GM23248 (cell line): ENCODE measurements at places on chromosomes 5 and 9. TPM values are rescaled to one million over a fixed set of nuclear protein-coding genes. Genes with fewer than 3 reads are reported as not detected.
A peak's percentile ranks its signal among the peaks of the same experiment; 100 is the strongest.

DNA sequence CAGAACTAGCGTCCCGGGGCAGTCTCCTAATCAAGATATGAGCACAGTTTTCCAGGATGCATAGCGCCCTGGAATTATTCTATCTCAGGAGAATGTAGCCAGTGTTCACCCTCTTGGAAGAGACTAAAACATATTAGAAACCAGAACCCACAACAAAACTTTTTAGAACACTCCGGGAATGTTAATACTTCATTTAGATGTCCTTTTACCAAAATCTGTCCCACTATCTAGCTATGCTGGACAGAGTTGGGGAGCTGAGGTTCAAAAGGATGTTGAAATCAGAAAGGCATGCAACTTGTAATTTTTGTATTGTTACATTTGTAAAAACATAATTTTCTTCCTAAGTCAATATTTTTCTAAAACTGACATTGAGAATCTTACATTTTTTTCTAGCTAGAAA is 386.5 kb upstream of the RFX3 start:
- no peak for DNase-seq
- no peaks in the 10 kb centered on the region for H3K27me3 ChIP-seq
- H3K36me3 ChIP-seq = no peaks in the 10 kb centered on the region
- H3K4me3 ChIP-seq = 0 out of 2 replicates have a peak overlapping the region, but pooled peaks have one; percentile 3

GRCh38 chr5:4204276-4205141 is 608.9 kb downstream of the IRX1 start:
- no peak for DNase-seq
- H3K4me3 ChIP-seq = no peak overlapping the region
- H3K27ac ChIP-seq = no peak overlapping the region
- H3K4me1 ChIP-seq = no peaks in the 10 kb centered on the region
- no peaks in the 10 kb centered on the region for H3K36me3 ChIP-seq

- no peaks in the 10 kb centered on the region for H3K4me1 ChIP-seq
- H3K36me3 ChIP-seq = no peaks in the 10 kb centered on the region
- no peak overlapping the region for H3K27ac ChIP-seq
- H3K4me3 ChIP-seq = no peak overlapping the region
- H3K27me3 ChIP-seq = no peaks in the 10 kb centered on the region
These were observed 104.2 kb upstream of the MARCHF11 start for GRCh38 chr5:16283791-16284190.

DNA sequence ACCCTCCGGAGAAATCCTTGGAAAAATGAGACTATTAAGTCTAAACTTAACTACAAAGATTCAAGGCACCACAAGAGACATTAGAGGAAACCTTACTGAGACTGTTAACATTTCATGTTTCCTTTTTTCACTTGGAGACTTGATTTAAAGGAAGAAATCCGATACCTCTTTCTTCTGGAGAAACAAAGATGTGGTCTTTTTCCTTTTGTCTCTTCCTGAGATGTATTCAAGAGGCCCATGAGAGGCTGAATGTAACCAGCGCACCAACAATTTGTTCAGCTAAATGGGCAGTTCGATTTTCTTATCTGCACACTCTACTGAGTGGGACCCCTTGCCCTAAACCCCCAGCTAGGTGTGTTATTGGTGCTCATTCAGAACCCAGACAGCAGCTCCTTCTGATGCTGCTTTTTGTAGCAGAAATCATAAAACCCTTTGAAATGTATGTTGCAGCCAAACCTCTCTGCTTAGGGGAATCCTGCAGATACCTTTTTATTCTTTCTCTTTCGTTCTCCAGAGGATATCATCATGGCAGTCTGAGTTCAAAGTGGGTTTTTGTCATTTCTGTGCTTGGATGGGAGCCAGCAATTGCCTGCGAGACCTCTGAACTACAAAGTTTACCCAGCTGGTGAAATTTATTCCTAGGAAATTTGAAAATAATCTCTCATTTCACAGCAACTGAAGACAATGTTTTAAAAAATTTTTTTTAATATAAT is 41.9 kb upstream of the ACTBL2 start:
- H3K27me3 ChIP-seq = no peaks in the 10 kb centered on the region
- H3K36me3 ChIP-seq = no peaks in the 10 kb centered on the region
- DNase-seq = no peak
- H3K4me1 ChIP-seq = no peaks in the 10 kb centered on the region
- no peak overlapping the region for H3K4me3 ChIP-seq
- H3K27ac ChIP-seq = no peak overlapping the region

GRCh38 chr5:23007236-23007635 is 154.1 kb upstream of the CDH12 start:
- no peak for DNase-seq
- no peaks in the 10 kb centered on the region for H3K4me1 ChIP-seq
- H3K4me3 ChIP-seq = no peak overlapping the region
- H3K36me3 ChIP-seq = no peaks in the 10 kb centered on the region
- H3K27me3 ChIP-seq = no peaks in the 10 kb centered on the region

- H3K4me3 ChIP-seq = no peak overlapping the region
- H3K27ac ChIP-seq = no peak overlapping the region
- DNase-seq = no peak
- H3K4me1 ChIP-seq = no peaks in the 10 kb centered on the region
These were observed 117.9 kb downstream of the MELK start for GRCh38 chr9:36690412-36691168.

DNA sequence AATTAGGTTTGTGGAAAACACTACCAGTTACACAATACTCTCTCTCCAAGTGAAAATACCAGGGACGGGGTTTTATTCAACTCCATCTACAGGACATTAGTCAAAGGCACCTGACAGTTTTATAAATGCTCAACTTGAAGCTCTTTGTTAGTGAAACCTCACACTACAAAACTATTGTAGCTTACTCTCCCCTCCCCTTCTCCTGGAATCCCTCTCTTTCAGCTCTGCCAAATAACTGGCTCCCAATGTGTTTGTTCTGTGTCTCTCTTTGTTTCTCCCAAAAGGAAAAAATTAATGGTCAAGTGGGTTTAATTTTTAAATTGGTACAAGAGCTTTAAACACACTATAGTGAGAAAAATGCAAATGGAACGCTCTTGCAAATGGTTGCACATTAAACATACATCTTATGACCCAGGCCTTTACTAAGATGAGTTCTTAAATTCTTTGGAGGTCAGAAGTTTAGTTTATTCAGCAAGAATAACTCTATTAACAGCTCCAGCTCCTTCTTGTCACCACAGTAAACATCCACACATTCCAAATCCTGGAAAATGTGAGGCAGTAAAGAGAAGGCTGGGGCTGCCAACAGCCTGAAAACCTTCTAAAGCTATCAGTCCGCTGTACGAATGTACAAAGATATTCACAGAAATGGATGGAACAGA is 48.4 kb downstream of the ZNF608 start:
- DNase-seq = peak; percentile 37
- H3K36me3 ChIP-seq = no peaks in the 10 kb centered on the region
- peaks cover 21% of the 10 kb centered on the region for H3K4me1 ChIP-seq

DNA sequence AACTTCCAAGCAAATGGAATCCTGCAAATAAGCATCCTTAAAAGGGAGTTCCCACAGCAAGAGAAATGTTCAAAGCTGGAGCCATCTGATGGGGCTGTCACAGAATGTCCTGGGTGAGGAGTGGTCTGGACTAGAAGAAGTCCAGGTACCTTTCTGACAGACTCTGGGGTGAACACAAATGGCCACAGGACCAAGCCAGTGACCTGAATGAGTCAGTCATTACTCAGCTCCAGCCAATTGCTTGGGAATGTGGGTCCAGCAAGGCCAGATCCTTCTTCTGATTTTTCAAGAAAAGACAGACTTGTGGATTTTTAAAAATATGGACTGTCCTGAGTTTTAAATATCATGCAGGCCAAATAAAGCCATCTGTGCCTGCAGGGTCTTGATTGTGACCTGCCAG is 30.1 kb downstream of the GALNT10 start:
- H3K4me3 ChIP-seq = no peak overlapping the region
- peak overlapping the region; percentile 93 for H3K27ac ChIP-seq
- peak; percentile 89 for DNase-seq
- 0 out of 2 replicates have a peak, but pooled peaks cover 4% of the 10 kb centered on the region for H3K36me3 ChIP-seq
- H3K4me1 ChIP-seq = peaks cover 39% of the 10 kb centered on the region

- DNase-seq = no peak
- no peak overlapping the region for H3K4me3 ChIP-seq
- no peaks in the 10 kb centered on the region for H3K4me1 ChIP-seq
- H3K27me3 ChIP-seq = no peaks in the 10 kb centered on the region
These were observed 22.5 kb upstream of the JAKMIP2 start for GRCh38 chr5:147805030-147805454.

DNA sequence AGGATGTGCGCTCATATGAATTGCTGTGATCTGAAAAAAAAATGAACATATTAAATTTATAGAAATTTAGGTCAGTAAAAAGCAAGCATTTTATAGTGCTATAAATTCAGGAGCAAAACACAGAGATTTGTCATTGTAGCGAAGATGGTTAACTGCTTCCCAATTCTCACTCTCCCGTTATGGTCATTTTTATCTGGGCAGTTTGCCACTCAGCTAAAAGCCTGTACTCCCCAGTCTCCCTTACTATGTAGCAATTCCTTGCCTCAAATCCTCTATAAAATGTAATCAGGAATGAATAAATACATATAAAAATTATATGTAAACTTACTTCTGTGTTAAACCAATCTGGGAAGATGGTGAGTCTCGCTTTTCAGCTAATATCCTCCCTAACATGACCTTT is 471.5 kb downstream of the HINT1 start:
- H3K27me3 ChIP-seq = no peaks in the 10 kb centered on the region
- no peaks in the 10 kb centered on the region for H3K36me3 ChIP-seq
- no peak overlapping the region for H3K27ac ChIP-seq
- no peak for DNase-seq

GRCh38 chr5:43551731-43552130 is 5.1 kb downstream of the PAIP1 start:
- peaks cover 41% of the 10 kb centered on the region for H3K36me3 ChIP-seq
- H3K27me3 ChIP-seq = no peaks in the 10 kb centered on the region
- no peak overlapping the region for H3K4me3 ChIP-seq

GRCh38 chr9:16867576-16868311 is 2.7 kb downstream of the BNC2 start:
- peak overlapping the region; percentile 49 for H3K27ac ChIP-seq
- H3K4me3 ChIP-seq = peak overlapping the region; percentile 95
- no peaks in the 10 kb centered on the region for H3K36me3 ChIP-seq
- DNase-seq = peak; percentile 70
- no peaks in the 10 kb centered on the region for H3K27me3 ChIP-seq

- no peaks in the 10 kb centered on the region for H3K36me3 ChIP-seq
- no peak for DNase-seq
- no peak overlapping the region for H3K4me3 ChIP-seq
- no peaks in the 10 kb centered on the region for H3K4me1 ChIP-seq
- H3K27ac ChIP-seq = no peak overlapping the region
- H3K27me3 ChIP-seq = no peaks in the 10 kb centered on the region
These were observed 14.7 kb upstream of the SIL1 start for GRCh38 chr5:139212906-139213305.

GRCh38 chr5:55234121-55234700 is 803 bp upstream of the CCNO start:
- H3K27me3 ChIP-seq = peaks cover 32% of the 10 kb centered on the region
- H3K27ac ChIP-seq = no peak overlapping the region
- peak; percentile 62 for DNase-seq
- 0 out of 2 replicates have a peak, but pooled peaks cover 3% of the 10 kb centered on the region for H3K4me1 ChIP-seq

FGF10 gene
- total RNA-seq = not detected in 2 replicates

PLCXD3 gene
- total RNA-seq = 0.13 and 0.22 TPM in 2 replicates

TICAM2 gene
- total RNA-seq = 1.9 and 12.3 TPM in 2 replicates

COL15A1 gene
- 16.8 and 17.8 TPM in 2 replicates for total RNA-seq

SLC34A3 gene
- total RNA-seq = not detected in 2 replicates

BARHL1 gene
- not detected in 2 replicates for total RNA-seq

FAM221B gene
- total RNA-seq = not detected in 2 replicates

PCDHA7 gene
- not detected in 2 replicates for total RNA-seq

IL4 gene
- total RNA-seq = not detected in 2 replicates

CCNI2 gene
- total RNA-seq = not detected in 2 replicates
